ENCODE measurements at places on chromosomes 7 and 10.

GRCh38 chr10:28761084-28761846 lies 83.9 kb downstream of the BAMBI start:
- DNase-seq = no peak

GRCh38 chr10:65891073-65891981 lies 1034.5 kb upstream of the LRRTM3 start:
- no peak for DNase-seq

- DNase-seq = no peak
Measured at GRCh38 chr10:117215079-117215478, 17.8 kb downstream of the KCNK18 start.

GRCh38 chr10:122647383-122647968 lies 52.2 kb downstream of the C10orf120 start:
- DNase-seq = no peak

DNA sequence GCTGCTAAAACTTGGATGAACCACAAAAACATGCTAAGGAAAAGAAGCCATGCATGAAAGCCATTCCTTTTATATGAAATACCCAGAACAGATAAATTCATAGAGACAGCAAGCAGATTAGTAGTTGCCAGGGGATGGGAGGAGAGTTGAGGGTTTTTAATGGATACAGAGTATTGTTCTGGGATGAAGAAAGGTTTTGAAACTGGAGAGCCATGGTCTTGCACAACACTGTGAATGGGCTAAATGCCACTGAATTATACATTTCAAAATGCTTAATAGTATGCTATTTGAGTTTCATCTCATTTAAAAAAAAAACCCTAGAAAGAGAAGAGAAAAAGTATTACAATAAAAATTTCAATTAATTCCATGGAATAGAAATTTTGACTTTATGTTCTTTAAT lies 154.3 kb downstream of the GNAT3 start:
- no peak for DNase-seq

GRCh38 chr7:967361-968082 lies 7.8 kb downstream of the COX19 start:
- DNase-seq = no peak

- no peak for DNase-seq
Measured at GRCh38 chr7:105216786-105217185, 171.9 kb downstream of the SRPK2 start.

DNA sequence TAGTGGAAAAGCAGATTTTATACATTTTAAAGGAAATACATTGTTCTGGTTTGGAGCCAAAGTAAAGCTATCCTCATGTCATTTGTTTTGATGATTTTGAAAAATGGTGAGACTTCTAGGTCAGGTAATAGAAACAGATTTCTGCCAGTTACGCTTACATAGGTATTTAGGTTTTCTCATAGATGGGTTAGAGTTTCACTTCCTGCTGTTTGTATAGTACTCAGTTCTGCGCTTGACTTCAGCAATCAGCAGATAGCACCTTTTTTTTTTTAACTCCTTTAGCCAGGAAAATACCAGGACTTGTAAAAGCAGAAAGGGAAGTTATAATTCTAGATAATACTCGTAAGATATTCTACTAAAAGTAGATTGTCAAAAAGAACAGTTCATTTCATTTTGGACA lies 209.8 kb upstream of the POM121L12 start:
- DNase-seq = no peak

DNA sequence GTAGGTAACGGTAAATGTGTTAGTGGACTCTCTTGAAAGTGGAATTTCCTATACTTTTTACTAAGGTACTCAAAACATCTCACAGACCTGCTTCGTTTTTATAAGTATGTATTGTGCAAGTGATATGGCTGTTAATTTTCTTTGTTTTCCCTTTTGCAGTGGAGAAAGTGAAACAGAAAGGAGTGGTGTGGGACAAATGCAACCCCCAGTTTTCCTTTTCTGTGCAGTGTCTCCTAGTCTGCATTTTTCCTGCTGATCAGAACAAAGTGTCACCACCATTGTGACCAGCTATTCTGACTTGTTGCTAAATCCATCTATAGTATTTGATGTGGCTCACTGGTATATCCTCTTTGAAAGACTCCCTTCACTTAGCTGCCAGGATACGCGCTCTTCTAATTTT lies 410.0 kb downstream of the EXOC4 start:
- no peak for DNase-seq

- DNase-seq = no peak
Measured at GRCh38 chr7:100893910-100894721, 1.6 kb downstream of the ACHE start.

DNA sequence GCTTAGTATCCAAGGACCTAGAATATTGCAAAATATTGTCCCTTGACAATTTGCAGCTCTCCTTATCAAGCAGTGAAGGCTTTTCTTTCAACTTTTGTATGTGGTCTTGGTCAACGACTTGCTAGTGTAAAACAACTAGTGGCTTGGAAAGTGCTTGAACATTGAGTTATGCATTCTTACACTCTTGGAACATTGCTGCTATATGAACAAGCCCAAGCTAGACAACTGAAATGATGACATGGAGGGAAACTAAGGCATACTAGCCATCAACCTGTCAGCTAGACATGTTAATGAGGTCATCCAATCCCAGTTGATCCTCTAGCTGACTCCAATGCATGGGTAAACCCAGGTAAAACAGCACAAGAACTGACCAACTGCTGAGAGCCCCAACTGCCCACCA lies 12.7 kb upstream of the DMTF1 start:
- no peak for DNase-seq

DNA sequence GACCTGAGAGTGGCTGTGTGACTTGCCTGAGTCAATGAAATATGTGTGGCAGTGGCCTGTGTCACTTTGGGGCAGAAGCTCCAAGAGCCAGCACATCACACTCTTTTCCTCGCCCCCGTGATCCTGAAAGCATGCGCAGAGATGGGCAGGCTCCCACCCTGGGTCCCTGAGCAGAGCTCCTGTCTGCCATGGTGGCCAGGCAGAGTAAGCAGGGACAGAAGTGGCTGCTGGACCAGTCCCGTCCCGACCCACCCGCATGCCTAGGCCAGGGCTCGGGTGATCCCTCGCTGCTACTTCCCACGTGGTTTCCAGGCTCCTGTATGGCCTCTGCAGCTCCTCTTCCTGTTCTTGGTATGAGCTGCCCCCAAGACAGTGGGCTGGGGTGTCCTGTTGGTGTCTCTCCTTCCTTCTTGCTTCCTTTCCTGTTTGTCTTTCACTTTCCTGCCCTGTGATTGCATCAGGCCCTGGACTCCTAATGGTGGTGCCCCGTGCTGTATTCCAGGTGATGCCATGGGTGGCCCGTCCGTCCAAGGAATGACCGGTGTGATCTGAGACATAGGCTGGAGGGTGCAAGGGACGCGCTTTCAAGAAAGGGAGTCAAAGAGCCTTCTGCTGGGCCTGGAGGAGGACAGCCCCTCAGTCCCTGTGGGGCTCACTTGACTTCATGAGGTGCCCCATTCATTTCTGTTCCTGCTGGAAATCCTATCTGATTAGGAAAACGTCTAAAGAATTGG lies 71.4 kb upstream of the SHH start:
- no peak for DNase-seq

GRCh38 chr7:28704706-28705105 lies 253.4 kb downstream of the TRIL start:
- no peak for DNase-seq

DNA sequence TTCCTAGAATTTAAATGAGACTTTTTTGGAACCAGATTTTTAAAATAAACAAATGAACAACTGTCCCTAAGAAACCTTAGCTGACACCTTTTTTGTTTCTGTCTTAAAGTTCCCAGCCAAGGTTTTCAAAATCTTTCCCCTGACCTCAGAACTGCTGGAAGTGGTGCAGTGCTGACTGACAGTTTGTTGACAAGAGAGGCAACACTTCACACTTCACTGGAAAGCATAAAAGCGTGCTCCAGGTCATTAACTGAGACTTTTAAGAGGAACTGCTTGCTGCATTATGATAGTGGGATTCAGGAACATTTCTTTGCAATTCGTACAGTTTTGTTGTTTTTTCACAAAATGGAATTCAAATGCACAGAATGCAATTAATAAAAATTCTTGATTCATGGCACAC lies 36.2 kb downstream of the SYPL1 start:
- no peak for DNase-seq

GRCh38 chr10:62501547-62501946 lies 127.4 kb downstream of the ZNF365 start:
- DNase-seq = no peak
